ENCODE measurements at places on chromosomes 1 and 21.

- no peak for DNase-seq
These were observed 2.2 kb upstream of the ADORA3 start for GRCh38 chr1:111505641-111506119.

DNA sequence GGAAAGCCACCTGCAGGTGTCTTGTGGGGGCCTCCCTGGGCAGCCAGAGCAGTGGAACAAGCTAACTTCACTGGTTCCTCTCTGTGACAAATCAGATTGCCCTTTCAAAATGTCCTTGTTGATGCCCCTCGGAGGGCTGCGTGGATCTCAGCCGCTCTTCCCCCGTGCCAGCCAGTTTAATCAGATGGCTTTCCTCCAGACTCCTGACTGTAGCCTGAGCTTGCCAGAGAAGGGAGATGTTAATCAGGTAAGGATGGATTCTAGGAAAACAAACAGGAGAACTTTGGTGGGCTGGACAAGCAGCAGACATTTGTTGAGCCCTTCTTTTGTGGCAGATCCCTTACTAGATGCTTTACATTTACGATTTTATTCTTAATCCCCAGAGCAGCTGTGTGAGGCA lies 88.2 kb downstream of the DMRTA2 start:
- DNase-seq: no peak

DNA sequence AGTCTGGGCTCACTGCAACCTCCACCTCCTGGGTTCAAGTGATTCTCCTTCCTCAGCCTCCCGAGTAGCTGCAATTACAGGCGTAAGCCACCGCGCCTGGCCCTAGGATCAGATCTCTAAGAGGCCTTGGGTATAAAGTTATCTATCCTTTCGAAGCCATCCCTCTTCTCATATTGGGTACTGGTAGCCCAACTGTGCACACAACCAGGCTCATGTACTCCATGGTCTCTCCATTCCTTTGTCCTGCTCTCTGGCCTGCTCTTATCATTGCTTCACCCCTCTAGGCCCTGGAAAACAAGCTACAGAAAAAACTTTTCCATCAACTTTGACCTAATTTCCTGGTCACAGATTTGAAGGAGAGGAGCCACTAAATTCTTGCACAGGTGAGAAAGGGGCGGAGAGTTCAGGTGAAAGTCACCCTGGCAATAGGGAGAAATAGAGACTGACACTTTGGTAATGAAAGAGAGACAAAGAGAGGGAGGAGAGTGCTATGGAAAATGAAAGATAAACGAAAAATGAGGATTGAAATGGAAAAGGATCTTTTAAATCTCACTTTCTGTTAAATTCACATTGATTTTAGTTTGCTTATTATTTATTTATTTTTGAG lies 6.0 kb downstream of the TXNIP start:
- no peak for DNase-seq

GRCh38 chr1:239587066-239587465 lies 200.7 kb downstream of the CHRM3 start:
- DNase-seq: no peak

- no peak for DNase-seq
These were observed 15.1 kb upstream of the PODN start for GRCh38 chr1:53046930-53047329.

DNA sequence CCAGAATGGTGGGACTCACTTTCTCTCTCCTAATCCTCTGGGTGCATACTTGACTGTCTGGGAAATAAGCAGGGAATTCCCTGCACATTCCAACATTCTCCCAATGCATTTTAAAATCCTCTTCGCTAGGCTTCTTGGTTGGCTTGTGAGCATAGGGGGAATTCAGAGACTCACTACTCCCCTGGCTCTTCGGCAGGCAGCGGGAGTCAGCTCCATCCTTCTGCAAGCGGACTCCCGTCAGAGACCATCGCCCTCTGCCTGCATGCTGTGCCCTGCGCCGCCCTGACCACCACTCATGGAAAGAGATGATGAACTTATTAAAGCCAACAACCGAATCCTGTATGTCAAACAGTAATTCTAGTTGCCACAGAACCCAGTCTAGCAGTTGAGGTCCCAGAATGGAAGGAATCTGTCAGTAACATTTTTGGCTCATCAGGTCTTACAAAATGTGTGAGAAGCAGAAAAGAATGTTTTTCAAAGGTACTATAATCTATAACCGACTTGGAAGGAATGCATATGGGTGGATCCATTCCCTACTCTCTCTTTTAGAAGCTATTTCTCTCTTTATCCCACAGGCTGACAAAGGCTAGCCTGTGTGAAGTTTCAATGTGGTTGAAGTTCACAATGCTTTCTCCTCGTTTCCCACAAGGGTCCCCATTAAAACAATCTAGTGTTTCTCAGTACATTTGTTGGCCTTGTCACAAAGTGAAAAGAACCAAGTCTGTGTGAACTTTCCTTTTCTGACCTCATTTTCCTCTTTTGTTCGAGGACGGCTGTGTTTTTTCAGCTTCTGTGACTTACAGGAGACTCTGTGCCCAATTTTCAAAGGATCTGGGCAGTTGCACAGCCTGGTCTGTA lies 119.1 kb upstream of the ADAR start:
- no peak for DNase-seq

- DNase-seq: no peak
These were observed 61.3 kb downstream of the GLUL start for GRCh38 chr1:182330303-182330702.

Measured in RWPE2 (cell line).